ENCODE measurements at places on chromosomes 4 and X.

DNA sequence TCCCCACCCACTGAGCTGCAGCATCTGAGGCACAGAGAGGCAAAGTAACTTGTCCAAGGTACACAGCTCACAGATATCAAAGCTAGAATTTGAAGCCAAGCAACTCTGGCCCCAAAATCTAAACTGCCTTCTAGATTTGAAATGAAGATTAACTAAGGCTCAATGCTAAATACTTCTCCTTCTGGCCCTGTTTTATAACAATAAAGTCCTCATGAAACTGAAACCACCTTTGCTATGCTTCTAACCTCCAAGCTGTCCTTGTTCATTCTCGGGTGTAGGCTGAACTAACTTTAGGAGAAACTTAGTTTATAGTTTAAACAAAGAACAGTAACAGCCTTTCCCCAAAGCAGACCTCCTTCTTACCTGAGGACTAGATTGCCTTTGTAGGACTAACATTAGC, 93.6 kb downstream of the DCTD start:
- DNase-seq = no peak

- no peak for DNase-seq
Measured at GRCh38 chr4:107835406-107835805, 10.7 kb downstream of the SGMS2 start.

- no peak for DNase-seq
Measured at GRCh38 chrX:53547668-53548067, 113.5 kb upstream of the HSD17B10 start.

- no peak for DNase-seq
Measured at GRCh38 chr4:6776920-6777635, 5.4 kb upstream of the KIAA0232 start.

DNA sequence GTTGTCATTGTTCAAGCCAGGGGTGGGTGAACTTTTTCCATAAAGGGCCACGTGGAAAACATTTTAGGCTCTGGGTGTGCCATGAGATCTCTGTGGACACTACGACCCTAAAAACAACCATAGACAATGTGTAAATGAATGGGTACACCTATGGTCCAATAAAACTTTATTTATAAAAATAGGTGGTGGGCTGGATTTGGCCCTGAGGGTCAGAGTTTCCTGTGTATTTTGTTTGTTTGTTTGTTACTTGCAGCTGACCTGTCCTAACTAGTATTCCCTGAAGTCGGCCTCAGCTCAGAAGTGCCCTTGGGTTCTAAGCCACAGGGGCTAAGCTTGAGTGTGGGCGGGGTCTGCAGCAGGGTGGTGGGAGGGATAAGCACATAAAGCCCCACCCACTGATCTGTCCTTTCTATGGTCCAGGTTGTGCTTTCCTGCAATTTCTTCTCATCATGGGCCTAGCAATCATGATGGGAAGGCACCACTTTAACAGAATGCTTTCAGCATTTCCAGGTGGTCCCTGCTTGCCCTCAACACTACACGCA, 17.2 kb upstream of the DRD5 start:
- DNase-seq = no peak

- no peak for DNase-seq
Measured at GRCh38 chrX:12595720-12596119, 195.5 kb upstream of the PRPS2 start.

GRCh38 chrX:10939424-10939823, 171.7 kb upstream of the HCCS start:
- DNase-seq = no peak

DNA sequence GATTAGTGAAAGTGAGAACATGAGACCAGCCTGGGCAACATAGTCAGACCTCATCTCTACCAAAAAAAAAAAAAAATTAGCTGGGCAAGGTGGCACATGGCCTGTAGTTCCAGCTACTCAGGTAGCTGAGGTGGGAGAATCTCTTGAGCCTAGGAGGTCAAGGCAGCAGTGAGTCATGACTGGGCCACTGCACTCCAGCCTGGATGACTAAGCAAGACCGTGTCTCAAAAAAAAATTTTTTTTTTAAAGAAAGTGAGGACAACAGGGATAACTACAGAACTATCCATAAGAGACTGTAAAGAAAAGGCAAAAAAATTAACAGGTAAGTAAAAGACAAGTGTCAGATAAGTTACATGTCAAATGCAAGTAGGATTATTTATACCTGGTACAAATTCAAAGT, 13.5 kb upstream of the SPP1 start:
- DNase-seq = no peak

- no peak for DNase-seq
Measured at GRCh38 chr4:23135792-23136645, 443.3 kb downstream of the GBA3 start.

DNA sequence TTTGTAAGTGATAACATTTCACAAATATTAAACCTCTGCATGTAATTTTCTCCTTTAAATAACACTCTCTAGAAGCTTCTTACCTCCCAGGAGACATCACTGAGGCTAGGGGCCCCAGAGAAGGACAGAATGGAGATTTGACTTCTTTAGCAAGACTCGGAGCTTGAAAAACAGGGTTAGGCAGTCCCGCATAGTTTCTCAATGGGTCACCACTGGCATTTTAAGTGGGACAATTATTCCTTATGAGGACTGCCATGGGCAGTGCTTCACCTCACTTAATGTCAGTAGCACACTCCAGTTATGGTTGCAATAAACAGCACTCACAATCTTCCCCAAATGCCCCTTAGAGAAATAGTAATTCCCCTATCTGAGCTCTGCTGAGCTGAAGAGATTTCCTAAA, 66.7 kb upstream of the NOCT start:
- no peak for DNase-seq

- DNase-seq = peak; percentile 3
Measured at GRCh38 chr4:64158648-64159326, 250.5 kb downstream of the TECRL start.

DNA sequence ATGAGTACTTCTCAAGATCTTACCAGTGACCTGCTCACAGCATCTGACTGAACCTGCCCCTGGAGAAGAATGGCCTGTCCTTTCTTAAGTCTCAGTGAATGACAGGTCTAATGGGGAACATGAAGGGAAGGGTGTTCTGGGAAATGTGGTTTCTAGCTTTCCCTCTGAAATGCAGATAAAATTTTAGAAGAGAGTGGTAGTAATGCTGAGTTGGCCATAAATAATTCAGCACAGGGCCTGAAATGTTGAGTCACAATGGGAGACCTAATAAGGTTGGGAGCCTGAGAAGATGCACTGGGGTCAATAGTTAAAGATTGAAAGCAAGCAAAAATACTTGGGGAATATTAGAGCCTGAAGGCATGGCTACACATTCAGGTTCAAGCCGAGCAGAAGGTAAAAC, 214.9 kb upstream of the ARHGAP24 start:
- no peak for DNase-seq

- no peak for DNase-seq
Measured at GRCh38 chr4:14915018-14915417, 87.3 kb upstream of the CPEB2 start.
